Femur (tissue), 1 donor: ENCODE measurements at places on chromosomes 2 and 18.

DNA sequence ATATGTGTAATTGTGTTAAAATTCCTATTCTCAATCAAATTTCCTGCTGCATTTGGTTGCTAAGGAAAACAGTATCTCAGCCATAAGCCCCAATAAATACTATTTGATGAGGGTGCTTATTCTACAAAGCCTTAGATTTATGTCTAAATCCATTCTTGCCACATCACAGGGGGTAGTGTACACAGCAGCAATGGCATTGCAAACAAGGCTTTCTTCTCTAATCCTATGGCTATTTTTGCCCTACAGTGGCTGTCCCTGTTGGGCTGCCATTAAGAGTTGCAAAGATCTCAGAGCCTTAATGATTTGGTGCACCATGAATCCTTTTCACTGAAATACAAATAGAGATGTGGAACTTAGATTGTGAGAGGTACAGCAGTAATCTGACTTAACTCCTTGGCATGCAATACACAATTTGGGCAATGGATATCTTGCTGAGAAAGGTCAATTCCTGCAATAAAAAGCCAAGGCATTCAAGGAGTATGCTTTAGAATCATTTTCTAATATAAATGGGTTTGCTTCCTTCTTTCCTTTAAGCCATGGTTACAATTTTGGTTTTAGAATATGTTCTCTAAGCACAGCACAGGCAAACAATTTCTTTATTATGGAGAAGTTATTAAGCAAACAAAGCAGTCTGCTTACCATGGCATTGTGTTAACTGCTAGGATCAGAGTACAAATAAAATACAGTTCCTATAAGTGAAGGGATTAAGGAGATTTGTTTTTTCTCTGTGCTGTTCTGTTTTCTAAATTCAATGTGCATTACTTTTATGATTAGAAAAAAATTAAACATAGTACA is 69.8 kb upstream of the CD302 start:
- no peak for DNase-seq

DNA sequence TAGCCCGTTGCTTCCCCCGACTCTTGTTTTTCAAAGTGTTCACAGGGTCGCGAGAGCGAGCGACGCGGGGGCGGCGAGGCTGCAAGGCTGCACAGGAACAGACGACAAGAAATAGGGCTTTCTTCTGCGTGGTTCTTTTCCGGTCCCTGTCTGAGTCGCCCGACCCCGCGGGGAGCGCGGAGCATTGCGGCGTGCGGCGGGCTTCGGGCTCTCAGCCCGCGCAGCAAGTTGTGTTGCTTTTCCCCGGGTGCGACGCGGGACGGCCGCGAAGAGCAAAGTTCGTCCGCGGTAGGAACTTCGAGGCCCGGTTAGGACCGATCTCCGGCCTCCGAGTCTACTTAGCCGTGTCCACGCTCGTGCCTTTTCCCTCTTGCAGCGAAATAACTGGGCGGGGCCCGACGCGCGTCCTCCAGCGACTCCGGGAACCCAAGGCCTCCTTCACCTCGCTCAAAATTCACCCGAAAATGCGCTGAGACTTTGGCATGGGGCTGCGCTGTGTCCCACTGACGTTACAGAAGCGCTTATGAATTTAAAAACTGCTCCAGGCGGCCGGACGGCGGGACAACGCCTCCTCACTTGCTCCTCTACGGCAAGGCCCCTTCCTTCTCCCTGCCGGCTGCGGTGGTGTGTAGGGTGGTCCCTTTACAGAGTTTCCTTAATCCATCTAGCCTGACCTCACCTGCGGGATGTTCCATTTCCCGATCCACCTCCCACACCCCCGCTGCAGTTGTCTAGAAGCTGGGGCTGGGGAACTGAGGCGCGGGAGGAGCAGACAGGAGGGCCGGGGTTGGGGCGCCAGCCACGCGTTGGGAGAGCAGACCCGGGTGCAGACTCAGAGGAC is 1.5 kb upstream of the BCL2L11 start:
- DNase-seq = peak; percentile 46

GRCh38 chr2:79100285-79100684 is 12.5 kb upstream of the REG1B start:
- no peak for DNase-seq

DNA sequence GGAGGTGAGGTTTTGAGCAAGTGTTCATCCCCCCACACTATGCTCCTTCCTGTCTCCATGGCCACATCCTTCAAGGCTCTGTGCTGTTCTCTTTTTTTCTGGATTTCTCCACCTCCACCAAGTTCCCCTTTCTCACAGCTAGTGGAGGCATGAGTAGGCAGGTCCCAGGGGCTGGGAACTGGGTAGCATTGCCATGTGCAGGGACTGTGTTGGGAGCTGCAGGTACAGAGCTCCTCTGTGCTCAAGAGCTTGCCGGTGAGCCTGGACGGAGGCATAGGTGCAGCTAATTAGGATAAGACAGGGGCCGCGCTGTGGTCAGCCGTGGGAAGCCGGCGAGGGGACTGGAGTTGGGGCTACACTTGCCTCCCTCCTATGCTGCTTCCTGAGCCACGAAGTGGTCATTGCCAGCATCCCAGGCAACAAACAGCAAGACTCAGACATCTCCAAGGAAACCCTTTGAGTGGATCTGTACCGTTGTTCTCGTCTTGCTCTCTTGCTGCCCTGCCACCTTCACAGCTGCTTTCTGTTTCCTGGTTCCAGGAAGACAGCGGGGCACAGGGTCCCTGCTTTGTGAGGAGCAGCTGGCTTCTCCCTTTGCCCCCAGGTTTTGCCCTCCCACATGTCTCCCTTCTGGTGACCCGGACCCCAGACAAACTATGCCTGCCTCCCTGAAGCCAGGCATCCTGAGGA is 36.9 kb downstream of the ATOH8 start:
- DNase-seq = peak; percentile 26

- no peak for DNase-seq
These were observed 14.2 kb upstream of the L3MBTL4 start for GRCh38 chr18:6428851-6429395.

GRCh38 chr2:59567151-59567550 is 986.3 kb downstream of the BCL11A start:
- DNase-seq = peak; percentile 28

DNA sequence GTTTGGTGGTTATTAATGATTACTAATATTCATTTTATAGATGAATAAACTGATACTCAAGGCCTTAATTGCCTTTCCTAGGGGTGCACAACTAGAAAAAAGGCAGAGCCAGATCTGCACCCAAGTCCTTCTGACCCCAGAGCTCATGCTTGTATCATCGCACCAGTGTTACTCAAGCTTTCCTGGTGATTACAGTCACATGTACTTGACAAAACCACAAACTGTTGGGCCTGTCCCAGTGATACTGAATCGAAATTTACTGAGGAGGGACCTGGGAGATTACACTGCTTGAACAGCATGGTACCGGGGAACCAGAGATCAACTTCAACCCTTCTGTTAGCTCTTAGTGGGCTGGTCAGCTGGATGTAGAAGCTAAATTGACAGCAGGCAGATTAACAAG is 33.7 kb downstream of the FASTKD2 start:
- no peak for DNase-seq

DNA sequence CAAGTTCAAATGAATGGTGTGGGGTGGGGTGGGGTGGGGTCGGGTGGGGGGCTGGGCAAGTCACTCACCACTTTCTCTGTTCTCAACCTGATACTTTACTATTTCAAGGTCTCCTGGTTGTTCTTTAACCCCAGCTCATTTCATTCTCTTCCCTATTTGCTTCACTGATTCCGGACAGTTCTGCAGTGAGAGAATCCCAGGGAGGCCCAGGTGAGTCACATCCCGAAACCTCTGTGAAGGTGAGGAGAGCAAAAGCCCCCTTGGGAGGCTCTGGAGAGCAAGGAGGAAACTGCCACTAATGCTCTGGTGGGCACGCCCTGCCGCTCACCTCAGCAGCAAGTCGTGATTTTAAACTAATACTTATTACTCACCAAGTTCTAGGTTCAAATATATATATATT is 8.9 kb downstream of the EDAR start:
- no peak for DNase-seq

DNA sequence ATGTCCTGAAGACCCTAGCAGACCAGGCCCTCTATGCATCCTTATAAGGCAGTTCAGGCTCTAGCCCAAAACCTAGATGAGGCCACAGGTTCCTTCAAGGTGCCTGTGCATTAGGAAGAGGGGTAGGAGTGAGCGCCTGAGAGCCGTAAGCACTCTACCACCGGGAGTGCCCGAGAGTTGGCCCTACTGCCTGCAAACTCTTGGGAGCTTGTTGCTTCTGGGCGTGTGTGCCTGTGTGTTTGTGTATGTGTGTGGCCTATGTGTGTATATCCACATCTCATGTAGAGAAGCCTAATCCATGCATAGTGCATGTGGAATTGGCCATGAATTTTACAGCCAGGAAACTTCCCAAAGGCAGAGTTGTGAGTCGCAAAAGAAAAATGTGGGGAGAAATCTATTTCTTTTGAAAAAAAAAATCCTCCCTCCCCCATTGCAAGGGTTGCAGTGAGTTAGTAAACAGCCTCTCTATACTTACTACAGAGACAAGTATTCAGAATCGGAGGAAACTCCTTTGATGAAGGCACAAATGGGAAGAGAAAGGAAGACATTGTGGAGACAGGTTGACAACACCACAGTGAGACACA is 96.8 kb downstream of the ADD2 start:
- DNase-seq = no peak

- DNase-seq = no peak
These were observed 14.7 kb downstream of the NABP1 start for GRCh38 chr2:191692502-191693115.

- no peak for DNase-seq
These were observed 15.3 kb upstream of the PARD3B start for GRCh38 chr2:204529795-204530463.

GRCh38 chr2:159072795-159073194 is 104.4 kb downstream of the TANC1 start:
- DNase-seq = no peak

DNA sequence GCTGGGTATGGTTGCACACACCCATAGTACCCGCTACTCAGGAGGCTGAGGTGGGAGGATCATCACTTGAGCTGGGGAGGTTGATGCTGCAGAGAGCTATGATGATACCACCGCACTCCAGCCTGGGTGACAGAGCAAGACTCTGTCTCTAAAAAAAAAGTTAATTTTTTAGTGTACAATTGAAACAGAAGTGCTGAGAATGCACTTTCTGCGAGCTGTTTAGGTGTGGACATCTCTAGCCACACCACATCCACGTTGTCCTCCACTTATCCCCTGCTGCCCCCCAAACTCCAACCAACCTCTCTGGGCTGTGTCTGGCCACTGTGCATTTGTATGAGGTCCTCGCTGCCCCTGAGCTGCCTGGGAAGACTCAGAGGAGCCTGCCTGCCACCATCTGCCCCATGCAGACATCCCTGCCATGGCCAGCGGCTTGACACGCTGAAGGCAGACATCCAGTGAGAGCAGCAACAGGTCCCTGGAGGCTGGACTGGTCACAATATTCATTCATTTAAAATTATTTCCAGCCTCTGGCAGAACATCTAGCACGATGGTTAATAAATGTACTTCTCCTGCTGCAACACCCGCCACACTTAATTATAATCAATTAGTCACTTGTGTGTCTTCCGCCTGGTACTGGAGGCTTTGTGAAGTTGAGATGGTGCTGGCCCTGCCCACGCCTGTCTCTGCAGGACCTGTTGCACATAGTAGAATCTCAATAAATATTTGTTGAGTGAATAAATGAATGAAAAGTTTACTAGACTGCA is 3.7 kb upstream of the AFF3 start:
- no peak for DNase-seq

GRCh38 chr18:47485221-47485797 is 233.8 kb upstream of the SKOR2 start:
- DNase-seq = no peak
